Stimulated activated CD8-positive, alpha-beta memory T cell treated with anti-CD3 and anti-CD28 coated beads, Interleukin-15, amount 100 ng/mL, for 24 hours (primary cell): ENCODE measurements at places on chromosomes 5 and 9.

DNA sequence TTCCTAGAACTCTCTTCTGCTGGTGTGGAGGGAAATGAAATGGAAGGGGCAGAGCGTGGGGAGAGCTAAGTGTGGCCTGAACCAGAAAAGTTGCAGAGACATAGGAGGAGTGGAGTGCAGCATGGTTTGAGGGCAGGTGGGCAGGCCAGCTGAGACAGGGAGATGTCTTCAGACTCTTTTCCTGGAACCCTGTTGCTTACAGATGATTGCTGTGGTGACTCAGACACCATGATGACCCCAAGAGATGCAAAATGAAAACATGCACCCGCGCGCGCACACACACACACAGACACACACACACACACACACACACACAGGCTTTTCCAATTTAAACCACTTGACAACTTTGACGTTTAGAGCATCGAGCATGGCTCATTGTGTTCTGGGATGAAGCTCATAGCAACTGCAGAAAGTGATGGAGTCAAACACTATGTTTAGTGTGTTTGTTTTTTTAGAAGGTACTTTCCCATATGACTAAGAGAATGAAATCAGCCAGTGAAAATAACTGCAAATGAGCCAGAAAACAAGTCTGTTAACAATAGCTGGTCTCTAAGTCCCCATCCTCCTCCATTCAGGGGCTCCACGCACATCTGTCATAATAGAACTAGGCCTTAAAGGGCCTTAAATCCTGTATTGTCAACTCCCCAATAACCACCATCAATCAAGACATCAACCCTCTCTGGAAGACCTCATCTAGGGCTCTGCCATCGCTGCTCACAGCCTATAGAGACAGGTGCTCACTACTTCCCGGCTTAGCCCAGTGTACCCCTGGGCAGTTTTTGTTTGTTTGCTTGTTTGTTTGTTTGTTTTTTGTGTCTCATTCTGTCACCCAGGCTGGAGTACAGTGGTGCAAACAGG, 9.6 kb downstream of the TMOD1 start:
- no peak for DNase-seq

- DNase-seq: no peak
Observed at GRCh38 chr9:98570055-98570454, 138.7 kb downstream of the GABBR2 start.

DNA sequence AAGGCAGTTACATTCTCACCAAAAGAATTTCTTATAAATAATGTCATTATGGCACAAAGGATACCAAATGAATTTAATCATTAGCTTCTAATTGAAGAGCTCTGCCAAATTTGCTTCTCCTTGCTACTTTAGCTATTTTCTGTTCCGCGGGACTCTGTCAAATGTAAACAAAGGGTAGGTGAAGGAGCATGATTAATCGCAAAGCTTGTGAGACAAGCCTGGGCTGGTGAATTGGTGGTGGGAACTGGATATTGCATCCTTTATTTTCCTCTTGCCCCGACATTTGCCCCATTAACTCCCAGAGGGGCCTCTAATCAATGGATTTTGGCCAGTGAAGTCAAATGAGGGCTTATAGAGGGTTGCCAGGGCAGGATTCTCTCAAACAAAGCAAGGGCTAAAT, 234.2 kb upstream of the RFX3 start:
- DNase-seq: no peak

DNA sequence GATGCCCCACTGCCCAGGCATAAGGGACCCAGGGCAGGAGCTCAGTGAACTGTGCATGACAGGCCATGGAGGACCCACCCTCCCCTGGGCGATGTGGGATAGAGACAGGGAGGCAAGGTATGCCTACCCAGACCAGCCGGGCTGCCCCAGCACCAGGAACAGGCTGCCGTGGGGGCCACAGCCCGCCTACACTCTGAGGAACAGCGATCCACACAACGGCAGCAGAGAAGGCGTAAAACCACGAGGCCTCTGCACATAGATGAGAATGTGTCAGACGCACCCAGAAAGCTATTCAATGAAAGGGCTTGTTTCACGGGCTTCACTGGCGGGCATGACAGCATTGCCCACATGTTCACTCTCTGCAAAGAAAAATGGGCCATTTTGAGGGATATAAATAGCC, 49.5 kb downstream of the SEMA4D start:
- DNase-seq: no peak

GRCh38 chr5:170542691-170543293, 39.0 kb downstream of the KCNIP1 start:
- DNase-seq: no peak

GRCh38 chr9:24382566-24382965, 163.1 kb downstream of the IZUMO3 start:
- DNase-seq: no peak

DNA sequence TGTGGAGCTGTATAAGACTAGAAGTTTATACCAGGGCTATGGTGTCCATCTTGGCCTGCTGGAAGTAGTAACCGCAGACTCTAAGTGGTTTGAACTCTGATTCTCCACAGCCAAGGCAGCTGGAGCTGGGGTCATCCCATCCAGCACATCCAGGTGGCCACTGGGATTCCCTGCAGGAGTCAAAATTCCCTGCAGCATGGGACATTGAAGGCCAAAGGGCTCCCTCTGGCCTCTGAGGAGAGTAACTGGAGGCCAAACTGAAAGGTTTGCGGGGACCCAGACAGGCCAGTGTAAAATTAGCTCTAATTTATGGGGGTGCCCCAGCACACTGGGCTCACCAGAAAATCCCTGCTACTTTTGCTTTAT, 12.2 kb upstream of the PRXL2C start:
- no peak for DNase-seq

- no peak for DNase-seq
Observed at GRCh38 chr9:75372499-75373268, 284.4 kb downstream of the OSTF1 start.

GRCh38 chr9:81477669-81478068, 211.7 kb downstream of the TLE1 start:
- no peak for DNase-seq

DNA sequence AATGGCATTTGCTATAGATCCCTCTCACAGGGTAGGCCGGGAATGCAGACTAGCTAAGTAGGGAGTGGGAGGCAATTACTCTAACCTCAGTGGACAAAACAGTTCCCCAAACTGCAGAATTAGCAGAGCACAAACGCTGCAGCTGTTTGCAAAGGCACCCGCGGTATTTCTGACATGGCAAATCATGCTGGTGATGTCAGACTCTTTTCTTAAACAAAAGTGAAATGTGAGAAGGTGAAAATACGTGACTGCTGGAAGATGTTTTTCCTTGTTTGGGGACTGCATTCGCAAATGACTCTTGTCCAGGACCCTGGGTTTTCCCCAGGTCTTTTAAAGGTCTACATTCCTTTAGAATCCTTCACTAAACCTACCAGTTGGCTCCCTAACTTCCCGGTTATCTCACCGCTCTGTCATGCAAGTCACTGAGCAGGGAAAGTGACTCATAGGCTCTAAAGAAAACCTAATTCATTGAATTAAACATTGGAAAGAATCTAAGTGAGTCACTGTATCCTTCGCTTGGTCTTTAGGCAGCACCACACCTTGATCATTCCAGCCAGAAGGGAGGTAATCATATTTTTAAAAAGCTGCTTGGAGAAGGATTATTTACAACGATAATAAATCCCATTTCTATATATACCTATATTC, 91.5 kb upstream of the DNAH5 start:
- no peak for DNase-seq

DNA sequence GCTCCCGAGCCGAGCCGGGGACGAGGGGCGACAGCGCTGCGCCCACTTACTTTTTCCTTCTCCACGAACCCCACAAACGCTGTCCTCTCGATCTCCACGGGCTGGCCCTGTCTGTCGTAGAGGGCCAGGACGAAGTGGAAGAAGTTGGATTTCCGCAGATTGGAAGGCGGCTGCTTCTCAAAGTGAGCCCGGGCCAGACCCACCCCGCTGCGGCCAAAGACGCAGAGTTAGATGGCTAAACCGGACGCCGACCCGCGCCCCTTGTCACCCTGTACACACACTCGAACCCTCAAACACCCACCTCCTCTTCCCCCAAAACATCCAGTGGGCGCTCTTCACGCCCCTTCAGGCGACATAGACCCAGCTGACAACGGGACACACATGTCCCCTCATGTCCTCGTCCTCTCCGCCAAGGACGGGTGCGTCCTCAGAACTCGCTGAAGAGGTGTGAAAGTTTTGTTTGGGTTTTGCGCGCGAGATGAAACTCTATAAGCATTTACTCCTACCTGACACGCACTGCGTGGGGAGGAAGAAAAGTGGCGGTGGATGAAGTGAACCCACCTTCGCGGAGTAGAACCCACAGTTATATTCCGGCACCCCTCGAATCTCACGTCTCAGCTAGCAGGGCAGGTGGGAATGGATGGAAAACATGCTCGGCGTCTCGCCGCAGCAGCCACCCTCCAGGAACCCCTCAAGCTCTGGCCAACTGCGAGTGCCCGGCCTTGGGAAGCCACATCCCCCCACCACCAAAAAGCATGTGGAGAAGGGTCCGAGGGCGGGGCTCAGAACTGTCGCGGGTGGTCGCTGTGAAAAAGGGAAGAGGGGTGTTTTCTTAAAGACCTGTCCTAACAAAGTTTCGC, 2.6 kb downstream of the EBF1 start:
- no peak for DNase-seq

GRCh38 chr9:18748251-18748701, 274.3 kb downstream of the ADAMTSL1 start:
- no peak for DNase-seq

GRCh38 chr5:67301285-67301903, 104.8 kb upstream of the CD180 start:
- DNase-seq: no peak

DNA sequence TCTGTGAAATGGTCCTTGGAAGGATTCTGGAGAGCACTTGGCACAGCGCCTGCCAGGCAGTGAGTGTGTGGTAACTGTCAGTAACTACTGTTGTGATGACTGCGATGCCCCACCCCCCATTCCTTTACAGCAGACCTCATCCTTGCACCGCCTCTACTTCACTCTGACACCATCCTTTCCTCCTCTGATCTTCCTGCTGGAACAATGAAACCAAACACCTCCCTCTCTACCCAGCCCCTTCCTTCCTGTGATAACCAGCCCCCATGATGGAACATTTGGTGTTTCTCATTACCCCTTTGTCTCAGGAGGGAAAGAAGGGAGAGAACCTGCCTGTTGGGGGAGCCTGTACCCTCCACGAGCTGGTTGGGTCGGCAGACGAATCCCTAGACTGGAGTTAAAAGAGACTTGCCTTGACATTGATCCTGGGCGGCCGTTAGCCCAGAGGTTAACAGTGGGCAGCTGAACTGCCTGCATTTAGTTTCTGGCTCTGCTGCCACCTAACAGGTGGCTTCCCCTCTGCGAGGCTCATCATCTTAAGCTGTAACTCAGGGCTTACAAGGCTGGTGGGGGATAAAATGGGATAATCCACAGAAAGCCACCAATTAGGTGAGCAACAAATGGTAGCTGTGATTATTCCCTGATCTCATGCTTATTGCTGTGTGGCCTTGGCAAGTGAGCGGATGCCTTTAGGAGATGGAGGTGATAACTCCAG, 34.2 kb upstream of the GRPEL2 start:
- no peak for DNase-seq

DNA sequence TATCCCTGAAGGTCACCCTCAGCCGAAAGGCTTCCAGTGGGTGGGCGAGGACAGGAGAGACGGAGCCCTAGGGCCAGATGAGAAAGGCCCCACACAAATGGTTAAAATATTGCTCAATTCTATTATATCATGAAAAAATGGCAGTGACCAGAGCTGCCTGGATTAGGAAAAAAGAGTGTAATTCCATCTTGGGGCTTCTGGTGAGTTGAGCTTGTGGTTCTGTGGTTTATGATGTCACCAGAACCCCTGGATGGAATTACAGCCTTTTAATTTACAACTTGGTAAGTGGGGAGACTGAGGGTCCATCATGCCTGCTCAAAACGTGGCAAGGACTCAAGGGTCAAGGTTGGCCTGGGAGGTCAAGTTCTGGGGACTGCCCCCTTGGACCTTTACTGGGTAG, 55.5 kb upstream of the STC2 start:
- no peak for DNase-seq

DNA sequence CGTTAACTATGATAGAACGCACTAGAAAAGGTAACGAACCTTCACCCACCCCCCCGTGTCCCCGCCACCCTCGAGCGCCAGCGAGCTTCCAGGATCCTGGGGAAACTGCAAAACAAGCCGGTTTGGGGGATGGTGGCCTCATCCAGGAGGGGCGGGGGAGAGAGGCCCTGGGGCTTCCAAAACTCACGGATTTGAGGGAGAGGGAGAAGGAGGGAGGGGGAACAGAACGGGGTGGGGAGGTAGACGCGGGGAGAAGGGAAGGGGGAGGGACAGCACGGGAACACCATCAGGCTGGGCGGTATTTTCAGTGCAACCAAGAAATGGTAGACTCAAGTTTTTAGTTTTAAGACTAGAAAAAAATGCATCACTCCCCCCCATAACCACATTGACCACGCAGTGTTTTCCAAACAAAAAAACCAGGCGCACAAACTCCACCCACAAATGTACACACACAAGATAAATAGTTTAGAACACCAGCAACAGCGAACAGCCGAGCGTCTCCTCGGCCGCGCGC, 1.4 kb downstream of the NRARP start:
- DNase-seq: no peak
